ENCODE measurements at places on chromosomes 6 and 20.

GRCh38 chr6:81144346-81144745, 608.1 kb downstream of the TENT5A start:
- DNase-seq: no peak

GRCh38 chr20:16395366-16395765, 177.9 kb downstream of the KIF16B start:
- no peak for DNase-seq

- no peak for DNase-seq
These were observed 10.7 kb upstream of the ADRM1 start for GRCh38 chr20:62292108-62292507.

DNA sequence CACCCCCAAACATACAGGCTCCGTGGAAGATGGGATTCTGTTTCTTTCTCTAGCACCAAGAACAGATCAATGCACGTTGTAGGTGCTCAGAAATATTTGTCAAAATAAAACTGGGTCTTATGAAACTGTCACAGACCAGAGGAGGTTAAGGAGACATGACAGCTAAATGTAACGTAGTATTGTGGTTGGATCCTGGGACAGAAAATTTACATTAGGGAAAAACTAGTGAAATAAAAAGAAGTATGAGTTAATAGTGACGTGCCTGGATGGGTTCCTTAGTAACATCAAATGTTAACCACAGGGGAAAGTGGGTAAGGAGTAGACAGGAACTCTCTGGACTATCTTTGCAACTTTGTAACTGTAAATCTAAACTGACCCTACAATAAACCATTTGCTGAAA, 31.5 kb downstream of the NOL4L start:
- DNase-seq: no peak

DNA sequence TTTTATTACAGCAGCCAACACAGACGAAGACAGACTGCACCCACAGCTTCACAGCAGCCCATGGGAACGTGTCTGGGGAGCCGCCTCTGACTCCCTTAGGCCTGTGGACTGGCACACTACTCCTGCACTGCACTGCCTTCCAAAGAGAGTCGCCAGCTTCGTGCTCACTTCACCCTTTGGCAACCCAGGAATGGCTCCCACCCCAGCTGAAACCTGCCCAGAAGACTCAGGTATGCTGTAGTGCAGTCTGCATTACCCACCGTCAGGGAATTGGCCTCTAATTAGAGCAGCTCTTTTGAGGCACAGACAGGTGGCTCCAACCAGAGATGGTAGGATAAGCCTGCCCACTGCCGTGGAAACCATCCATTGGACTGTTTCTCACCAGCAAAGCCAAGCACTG, 39.9 kb upstream of the FRMD1 start:
- DNase-seq: no peak

DNA sequence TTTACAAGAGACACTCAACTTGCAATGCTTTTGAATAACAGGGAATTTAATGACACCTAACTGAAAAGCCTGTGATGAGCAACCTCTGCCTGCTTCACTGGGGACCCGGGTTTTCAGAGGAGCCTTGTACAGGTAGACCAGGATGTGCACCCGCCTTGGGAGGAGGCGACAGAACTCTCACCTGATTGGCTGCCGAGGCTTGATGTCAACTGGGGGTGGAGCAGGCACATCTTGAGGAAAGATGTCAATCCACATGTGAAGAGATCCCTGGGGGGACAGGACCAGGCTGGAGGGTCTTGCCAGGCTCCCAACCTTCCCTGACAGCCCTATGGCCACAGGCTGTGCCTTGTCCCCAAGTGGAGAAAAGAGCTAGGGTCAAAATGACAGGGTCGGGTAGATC, 19.8 kb downstream of the ERGIC3 start:
- DNase-seq: no peak

GRCh38 chr6:159908535-159908934, 17.7 kb downstream of the MAS1 start:
- no peak for DNase-seq

GRCh38 chr20:36908603-36909002, 32.7 kb downstream of the TLDC2 start:
- DNase-seq: no peak

DNA sequence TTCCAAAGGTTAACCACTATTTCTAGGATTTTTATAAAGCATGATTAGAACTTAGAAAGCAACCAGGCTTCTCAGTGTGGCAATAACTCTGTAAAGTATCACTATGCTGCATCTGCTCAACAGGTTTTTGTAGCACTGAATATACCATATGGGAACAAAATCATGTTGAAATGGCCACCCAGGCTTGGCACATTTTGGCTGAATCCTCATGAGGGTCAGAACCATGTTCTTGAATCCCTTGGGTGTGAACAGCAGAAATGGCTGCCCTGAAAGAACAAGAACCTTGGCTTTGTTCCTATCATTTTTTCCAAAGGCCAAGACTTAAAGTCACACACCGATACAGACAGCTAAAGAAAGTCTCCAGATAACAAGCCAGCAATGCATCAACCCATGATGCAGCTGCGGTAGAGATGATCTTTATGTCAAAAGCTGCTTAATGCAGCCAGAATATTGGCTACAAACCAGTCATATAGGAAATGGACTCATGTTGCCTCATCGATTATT, 283.0 kb upstream of the NOX3 start:
- DNase-seq: no peak

DNA sequence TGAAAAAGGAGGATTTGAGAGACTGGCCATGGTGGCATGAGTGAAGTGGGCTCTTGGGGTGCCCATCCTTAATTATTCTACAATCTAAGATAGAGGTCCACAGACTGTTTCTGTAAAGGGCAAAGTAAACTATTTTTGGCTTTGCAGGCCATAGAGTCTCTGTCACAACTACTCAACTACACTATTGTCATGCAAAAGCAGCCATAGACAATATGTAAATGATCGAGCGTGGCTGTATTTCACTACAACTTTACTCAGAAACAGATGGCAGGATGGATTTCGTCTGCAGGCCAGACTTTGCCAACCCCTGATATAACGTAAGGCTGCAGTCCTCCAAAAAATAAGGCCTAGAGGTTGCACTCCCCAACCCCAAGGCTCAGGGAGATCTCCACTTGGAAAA, 58.2 kb upstream of the NAA20 start:
- DNase-seq: no peak

DNA sequence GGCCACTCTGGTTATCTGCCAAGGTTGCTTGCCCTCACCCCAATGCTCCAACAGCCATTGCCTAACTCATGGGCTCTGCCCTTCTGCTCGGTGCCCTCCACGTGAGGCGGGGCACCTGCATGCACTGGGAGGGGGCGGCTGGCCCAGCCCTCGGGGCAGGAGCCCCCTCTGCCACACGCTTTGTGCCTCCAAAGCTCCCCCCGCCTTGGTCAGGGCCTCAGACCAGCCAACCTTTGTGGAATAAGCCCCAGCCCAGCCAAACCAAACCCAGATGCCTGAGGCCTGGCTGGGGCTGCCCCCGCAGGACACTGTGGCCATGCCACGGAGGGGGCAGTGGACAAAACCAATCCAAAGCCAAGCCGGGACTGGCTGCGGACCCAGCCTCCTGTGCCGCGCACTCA, 21.4 kb downstream of the SDCBP2 start:
- no peak for DNase-seq

GRCh38 chr6:56736804-56737203, 94.1 kb upstream of the DST start:
- no peak for DNase-seq

- DNase-seq: no peak
These were observed 411.5 kb downstream of the TENT5A start for GRCh38 chr6:81340946-81341345.

- DNase-seq: no peak
These were observed 5.5 kb downstream of the ZBP1 start for GRCh38 chr20:57614490-57615444.

GRCh38 chr6:133724726-133725125, 164.2 kb upstream of the TCF21 start:
- DNase-seq: no peak

DNA sequence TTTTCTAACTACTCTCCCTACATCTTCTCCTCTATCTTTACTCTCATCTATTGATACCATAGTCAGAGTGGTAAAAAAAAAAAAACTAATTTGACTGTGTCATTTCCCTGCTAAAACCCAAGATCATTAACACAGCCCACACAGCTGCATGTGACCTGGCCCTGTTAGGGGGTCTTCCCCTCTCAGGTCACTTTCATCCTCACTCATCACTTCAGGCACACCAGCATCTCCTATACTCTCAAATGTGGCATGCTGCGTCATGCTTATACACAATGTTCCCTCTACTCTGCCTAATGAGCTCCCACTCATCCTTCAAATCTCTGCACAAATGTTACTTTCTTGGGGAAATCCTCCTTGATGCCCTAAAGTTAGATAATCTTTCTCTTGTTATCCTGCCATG, 86.8 kb downstream of the CDK19 start:
- no peak for DNase-seq

DNA sequence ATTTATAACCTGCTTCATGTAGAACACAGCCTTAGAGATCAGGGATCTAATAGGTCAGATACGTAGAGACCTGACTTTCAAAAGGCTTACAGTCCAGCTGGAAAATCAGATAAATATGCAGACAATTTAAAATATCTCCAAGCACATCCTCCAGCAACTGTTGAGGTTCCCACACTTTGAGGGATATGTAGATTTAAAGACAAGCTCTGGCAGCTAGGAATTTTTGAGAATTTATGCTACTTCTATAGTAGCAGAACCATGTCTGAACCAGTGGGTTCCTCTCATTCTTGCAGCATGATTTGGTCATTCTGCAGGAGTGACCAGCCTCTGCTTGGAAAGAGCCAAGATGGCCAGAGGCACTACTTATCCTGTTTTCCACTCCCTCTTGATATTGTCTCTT, 60.5 kb downstream of the CYB5R4 start:
- DNase-seq: no peak

DNA sequence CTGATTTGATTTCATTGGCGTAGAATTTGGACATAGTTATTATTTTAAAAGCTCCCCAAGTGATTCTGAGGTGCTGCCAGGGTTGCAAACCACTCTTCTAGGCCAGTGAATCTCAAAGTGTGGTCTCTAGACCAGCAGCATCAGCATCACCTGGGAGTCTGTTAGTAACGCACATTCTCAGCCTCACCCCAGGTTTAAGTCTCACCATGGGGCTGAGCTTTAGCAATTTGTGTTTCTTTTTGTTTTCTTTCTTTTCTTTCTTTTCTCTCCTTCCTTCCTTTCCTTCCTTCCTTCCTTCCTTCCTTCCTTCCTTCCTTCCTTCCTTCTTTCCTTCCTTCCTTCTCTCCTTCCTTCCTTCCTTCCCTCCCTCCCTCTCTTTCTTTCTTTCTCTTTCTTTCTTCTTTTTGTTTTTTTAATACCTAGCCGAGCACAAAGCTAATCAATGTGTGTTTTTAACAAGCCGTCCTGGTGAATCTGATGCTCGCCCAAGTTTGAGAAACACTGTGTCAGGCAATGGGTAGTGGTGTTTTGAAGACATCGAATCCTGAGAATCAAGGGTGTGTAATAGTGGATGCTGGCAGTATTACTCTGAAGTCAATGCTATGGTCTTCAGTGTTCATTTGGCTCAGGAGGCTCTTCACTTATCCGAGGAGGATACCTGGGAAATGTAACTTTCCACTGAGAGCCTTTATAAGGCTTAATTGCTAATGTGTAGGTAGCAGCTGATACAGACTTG, 104.9 kb downstream of the SLX4IP start:
- DNase-seq: no peak

- DNase-seq: no peak
These were observed 119.4 kb upstream of the GJE1 start for GRCh38 chr6:142013287-142013686.

DNA sequence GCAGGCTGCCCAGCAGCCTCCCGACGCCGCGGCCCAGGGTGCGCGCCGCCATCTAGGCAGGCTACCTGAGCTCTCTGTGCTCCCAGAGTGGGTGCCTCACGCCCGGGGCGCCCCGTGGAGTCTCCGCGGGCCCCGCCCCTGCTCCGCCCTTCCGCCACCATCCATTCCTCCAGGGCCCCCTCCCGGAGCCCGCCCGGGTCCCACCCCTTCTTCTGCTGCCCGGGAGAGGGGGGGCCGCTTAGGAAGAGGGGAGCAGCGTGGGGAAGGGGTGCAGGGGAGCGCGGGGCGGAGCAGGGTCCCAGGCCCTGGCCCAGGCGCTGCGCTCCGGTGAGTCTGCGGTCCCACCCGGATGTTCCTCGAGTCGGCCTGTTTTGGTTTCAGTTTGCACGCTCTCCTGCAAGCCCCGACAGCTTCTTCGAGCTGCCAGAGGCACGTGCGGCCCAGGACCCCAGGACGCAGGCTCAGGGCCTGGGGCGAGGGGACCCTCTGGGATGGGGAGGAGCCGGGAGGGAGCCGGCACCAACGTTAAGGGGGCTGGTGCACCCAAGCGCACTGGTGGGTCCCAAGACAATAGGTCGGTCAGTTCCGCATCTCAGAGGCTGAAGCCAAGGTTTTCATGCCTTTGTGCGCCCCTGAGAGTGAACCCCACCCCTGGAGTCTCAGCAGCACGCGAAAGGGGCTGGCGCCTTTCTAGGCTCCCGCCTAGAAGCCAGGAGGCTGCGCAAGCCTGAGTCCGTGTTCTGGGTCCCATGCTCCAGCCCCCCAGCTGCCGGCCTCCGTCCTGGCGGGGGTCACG, at the start of gene ACSS1:
Gene ACSS1 (minus strand): TSS at position 89 of the 796 bp plus-strand sequence. CDS start 37 bp downstream, at position 52.
- no peak for DNase-seq

GRCh38 chr6:105211831-105212230, 32.0 kb upstream of the POPDC3 start:
- no peak for DNase-seq

DNA sequence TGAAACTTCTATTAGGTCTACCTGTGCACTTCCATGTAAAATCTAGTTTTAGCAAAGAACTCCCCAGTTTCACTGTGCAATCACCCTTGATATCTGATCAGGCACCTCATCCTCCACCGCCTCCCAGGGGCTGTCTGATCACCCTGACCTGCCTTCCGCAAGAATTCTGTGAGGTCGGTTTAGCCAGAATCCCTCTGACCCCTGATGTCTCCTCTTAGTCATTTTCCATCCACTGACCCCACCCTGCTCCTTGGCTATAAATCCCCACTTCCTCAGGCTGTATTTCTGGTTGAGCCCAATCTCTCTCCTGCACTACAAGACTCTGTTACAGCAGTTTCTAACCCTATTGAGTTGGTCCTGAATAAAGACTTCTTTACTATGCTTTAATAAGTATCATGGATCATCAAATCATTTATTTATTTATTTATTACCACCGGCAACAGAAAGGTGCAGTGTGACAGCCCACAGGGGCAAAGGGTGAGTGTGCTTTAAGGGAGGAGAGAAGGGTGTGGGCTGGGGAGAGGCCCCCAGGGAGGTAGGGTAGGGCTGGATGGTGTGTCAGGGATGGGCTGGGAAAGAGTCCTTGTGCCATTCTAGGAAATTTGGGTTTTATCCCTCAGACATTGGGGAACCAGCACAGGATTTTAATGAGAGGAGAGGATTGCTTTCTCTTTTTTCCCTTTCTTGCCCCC, 11.2 kb upstream of the SERPINB6 start:
- DNase-seq: no peak
